ENCODE measurements at places on chromosomes 7 and 10.

DNA sequence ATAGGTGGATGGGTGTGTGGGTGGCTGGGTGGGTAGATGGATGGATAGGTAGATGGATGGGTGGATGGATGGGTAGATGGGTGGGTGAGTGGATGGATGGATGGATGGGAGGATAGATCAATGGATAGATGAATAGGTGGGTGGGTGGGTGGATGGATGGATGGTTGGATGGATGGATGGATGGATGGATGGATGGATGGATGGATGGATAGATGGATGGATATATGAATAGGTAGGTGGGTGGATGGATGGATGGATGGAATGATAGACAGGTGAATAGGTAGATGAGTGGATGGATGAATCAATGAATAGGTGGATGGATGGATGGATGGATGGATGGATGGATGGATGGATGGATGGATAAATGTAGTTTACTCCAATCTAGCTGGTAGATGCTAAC, 52.7 kb downstream of the FRMPD2 start:
- no peak for DNase-seq

DNA sequence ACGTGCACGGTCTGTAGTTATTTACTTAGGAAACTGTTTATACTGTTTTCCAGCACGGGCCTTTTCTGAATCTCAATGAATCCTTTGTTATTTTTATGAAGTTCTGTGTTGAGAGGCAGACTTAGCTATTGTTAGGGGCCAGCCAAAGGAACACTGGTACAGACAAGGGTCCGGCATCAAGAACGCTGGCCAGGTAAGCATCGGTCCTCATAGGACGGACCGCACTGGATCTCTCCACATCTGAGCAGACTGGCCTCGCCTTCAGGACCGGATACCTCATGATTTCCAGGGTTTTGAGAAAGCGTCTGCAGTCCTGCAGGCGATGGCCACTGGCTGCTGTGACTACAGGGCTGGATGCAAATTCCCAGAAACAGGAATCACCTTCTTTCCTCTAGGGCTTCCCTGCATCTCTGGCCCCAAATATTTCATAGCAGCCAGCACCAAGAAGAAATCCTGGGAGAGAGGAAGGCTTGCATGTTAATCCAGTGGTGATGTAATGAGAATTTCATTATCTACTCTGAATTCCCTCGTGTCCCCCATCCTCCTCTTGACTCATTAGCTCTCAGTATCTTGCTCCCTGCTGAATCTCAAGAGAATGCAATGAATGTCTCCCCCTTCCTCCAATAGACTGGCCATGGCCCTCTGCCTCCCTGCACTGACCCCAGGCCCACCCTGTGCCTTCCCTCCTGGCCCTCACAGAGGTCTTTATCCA, 325.4 kb upstream of the NPVF start:
- no peak for DNase-seq

DNA sequence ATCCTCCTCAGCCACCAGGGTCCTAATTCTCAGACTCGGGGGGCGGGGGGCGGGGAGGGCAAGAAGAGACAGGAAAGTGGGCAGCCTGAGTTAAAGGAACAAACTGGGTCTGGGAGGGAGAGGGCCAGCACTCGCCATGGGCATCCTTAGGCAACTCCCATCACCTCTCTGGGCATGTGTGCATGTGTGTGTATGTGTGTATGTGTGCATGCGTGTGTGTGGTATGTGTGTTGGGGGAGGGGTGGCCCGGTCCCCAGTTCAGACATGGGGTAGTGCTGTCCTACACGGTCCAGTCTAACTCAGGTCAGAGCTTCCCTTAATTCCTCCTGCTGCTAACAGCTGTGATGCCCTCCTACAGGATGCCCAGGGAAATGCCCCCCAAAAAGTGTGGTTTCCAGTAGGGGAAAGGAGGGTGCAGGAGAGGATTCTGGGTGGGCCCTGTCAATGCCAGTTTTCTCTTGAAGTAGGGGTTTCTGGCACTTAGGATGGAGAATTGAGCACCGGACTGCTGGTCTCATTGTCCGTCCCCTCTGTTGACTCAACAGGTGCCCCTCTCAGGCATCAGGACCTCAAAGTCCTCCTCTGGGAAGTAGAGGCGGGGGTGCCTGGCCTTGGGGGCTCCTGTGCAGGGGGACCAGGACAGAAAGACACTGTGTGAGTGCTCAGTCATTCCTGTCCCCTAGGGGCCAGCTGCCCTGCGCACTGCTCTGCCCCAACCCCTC, 15.1 kb upstream of the ZMIZ1 start:
- DNase-seq = no peak

GRCh38 chr10:132965411-132966057, 23.2 kb upstream of the CFAP46 start:
- no peak for DNase-seq

Measured in activated naive CD4-positive, alpha-beta T cell treated with anti-CD3 and anti-CD28 coated beads for 36 hours (primary cell).